Keratinocyte (primary cell): ENCODE measurements at places on chromosomes 11 and 22.

- peaks cover 8% of the 10 kb centered on the region for H3K27me3 ChIP-seq
- H3K27ac ChIP-seq: no peak overlapping the region
- DNase-seq: no peak
Measured at GRCh38 chr11:71139516-71140205, 112.7 kb downstream of the SHANK2 start.

DNA sequence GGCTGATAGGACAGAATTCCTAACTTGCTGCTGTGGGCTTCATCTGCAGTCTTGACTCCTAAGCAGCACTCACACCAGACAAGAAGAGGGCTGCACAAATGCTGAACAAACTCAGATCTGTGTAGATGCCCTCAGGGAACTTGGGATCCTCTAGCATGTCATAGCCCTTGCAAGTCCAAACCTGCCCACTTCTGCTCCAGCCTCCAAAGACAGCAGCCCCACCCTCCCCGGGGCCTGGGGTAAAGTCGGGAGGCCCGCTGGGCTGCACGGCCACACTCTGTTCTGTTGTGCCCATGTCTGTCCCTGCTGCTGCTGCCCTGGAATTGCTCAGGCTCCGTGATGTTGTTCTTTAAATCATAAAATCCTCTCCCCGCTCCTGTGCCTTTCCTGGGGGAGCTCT lies 28.3 kb downstream of the DRD2 start:
- peaks cover 33% of the 10 kb centered on the region for H3K4me1 ChIP-seq
- peak overlapping the region; percentile 86 for H3K27ac ChIP-seq
- no peak overlapping the region for H3K4me3 ChIP-seq
- peak; percentile 96 for DNase-seq
- H3K27me3 ChIP-seq: no peaks in the 10 kb centered on the region

GRCh38 chr22:20249797-20250354 lies 18.2 kb downstream of the RTN4R start:
- no peak overlapping the region for H3K4me3 ChIP-seq
- no peaks in the 10 kb centered on the region for H3K36me3 ChIP-seq
- H3K27ac ChIP-seq: no peak overlapping the region
- DNase-seq: no peak
- peaks cover 12% of the 10 kb centered on the region for H3K4me1 ChIP-seq

DNA sequence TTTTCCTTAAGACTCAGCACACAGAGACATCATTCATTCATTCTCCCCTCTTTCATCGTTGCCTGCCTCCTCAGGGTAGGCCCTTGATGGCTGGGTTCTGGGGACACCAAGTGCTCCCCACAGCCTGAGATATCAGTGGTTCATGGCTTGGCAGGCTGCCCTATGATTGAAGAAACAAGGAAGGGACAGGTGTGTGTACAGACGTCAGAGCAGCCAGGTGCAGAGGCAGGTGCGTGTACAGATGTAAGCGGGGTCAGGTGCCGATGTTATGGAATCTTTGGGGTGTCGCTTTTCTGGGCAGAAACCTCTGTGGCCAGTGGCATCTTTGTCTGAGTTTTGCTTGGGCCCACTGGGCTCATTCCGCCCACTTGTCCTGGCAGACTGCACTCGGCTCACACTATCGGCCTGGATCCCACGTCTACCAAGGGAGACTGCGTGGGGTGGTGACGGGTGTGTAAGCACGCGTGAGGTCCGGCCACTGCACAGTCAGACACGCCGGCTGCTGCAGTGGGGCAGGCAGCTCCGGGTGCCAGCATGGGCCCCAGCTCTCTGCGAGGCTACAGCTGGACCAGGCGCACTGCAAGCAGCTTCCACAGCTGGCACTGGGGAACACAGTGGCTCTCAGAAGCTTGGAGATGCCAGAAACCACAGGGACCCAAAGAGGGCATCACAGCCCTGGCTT lies 20.9 kb upstream of the KIAA0930 start:
- peaks cover 14% of the 10 kb centered on the region for H3K4me1 ChIP-seq
- H3K36me3 ChIP-seq: no peaks in the 10 kb centered on the region
- H3K4me3 ChIP-seq: no peak overlapping the region
- peaks cover 11% of the 10 kb centered on the region for H3K27me3 ChIP-seq
- no peak overlapping the region for H3K27ac ChIP-seq

DNA sequence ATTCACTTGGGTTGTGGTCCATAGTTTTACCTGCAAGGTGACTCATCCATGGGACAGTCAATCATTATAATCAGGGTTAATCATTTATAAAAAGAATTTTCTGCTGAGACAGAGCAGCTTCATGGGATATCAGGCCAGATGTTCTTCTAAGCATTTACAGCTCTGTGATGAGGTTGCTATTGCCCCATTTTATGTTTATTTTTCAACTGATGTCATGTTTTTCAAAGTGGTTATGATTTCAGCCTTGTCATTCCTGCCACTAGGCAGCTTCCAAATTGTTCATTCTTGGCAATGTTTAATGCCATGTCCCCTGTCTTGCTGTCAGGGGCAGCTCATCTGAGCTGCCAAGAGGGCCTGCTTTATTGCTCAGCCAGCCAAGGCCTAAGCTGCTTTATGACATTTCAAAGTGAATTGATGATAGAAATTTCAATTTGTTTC lies 35.9 kb upstream of the ZBED5 start:
- H3K36me3 ChIP-seq: no peaks in the 10 kb centered on the region
- H3K27me3 ChIP-seq: no peaks in the 10 kb centered on the region
- H3K4me3 ChIP-seq: no peak overlapping the region
- H3K27ac ChIP-seq: no peak overlapping the region

- no peaks in the 10 kb centered on the region for H3K27me3 ChIP-seq
- H3K4me3 ChIP-seq: no peak overlapping the region
- no peak overlapping the region for H3K27ac ChIP-seq
Measured at GRCh38 chr11:94272738-94273313, 31.6 kb upstream of the IZUMO1R start.

GRCh38 chr22:23193882-23194281 lies 13.6 kb downstream of the BCR start:
- no peak overlapping the region for H3K27ac ChIP-seq
- DNase-seq: no peak
- H3K27me3 ChIP-seq: no peaks in the 10 kb centered on the region
- peaks cover 10% of the 10 kb centered on the region for H3K4me1 ChIP-seq

DNA sequence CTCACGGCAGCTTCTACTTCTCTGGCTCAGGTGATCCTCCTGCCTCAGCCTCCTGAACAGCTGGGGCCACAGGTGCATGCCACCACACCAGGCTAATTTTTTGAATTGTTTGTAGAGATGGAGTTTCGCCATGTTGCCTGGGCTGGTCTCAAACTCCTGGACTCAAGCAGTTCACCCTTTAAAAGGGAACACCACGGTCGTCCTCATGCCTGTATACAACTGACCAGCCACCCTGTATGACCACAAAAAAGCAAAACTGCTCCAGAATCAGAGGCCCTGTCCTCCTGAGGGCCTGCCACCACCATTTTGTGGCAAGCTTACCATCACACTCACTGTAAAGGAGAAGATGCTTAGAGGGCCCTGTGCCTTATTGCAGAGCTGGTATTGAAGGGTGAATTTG lies 2.2 kb downstream of the GLB1L3 start:
- no peaks in the 10 kb centered on the region for H3K36me3 ChIP-seq
- peaks cover 11% of the 10 kb centered on the region for H3K4me1 ChIP-seq
- no peaks in the 10 kb centered on the region for H3K27me3 ChIP-seq
- no peak overlapping the region for H3K4me3 ChIP-seq
- no peak for DNase-seq

- H3K27me3 ChIP-seq: peaks cover 10% of the 10 kb centered on the region
- no peak for DNase-seq
- H3K4me1 ChIP-seq: peaks cover 25% of the 10 kb centered on the region
- no peaks in the 10 kb centered on the region for H3K36me3 ChIP-seq
- H3K27ac ChIP-seq: no peak overlapping the region
Measured at GRCh38 chr22:45961679-45962433, 15.1 kb downstream of the WNT7B start.

- DNase-seq: no peak
- no peak overlapping the region for H3K27ac ChIP-seq
- no peak overlapping the region for H3K4me3 ChIP-seq
Measured at GRCh38 chr11:65219930-65220213, 38.1 kb downstream of the CAPN1 start.

- H3K4me3 ChIP-seq: no peak overlapping the region
- H3K27me3 ChIP-seq: no peaks in the 10 kb centered on the region
- no peaks in the 10 kb centered on the region for H3K36me3 ChIP-seq
- DNase-seq: no peak
- no peak overlapping the region for H3K27ac ChIP-seq
Measured at GRCh38 chr11:87493516-87493915, 455.8 kb downstream of the TMEM135 start.
